Activated CD8-positive, alpha-beta memory T cell treated with anti-CD3 and anti-CD28 coated beads for 4 hours (primary cell): ENCODE measurements at places on chromosomes 13 and 19.

- DNase-seq, result no peak
These were observed 1.0 kb downstream of the CLPP start for GRCh38 chr19:6362351-6362801.

- DNase-seq, result no peak
These were observed 3.2 kb upstream of the LGALS13 start for GRCh38 chr19:39599116-39599515.

- no peak for DNase-seq
These were observed 4.6 kb downstream of the WDR62 start for GRCh38 chr19:36059180-36059910.

DNA sequence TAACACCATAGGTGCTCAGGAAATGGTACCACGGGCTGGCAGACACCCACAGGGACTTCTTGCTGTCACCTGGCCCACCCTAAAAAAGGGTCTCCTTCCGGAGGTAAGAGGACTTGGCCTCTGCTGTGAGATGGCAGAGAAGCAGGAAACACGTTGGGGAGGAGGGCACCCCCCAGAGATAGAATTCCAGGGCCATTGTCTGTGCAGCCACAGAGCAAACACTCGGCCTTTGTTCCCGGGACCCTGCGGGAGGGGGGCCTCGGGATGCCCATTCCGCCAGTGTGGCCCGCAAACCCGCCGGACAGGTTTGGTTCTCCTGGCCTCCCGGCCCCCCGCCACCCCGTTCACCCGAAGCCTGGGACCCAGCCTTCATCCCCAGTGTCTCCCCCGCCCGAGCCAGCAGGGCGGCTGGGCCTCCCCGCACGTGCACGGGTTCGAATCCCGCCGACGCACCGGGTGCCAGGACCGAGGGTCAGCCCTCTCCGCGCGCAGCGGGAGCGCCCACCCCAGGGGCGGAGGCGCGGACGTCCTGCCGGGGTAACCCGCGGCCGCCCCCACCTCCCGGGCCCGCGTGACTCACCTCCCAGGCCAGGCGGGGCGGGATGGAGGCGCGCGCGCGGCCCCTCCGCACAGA, 714 bp downstream of the PLPP2 start:
- no peak for DNase-seq

- no peak for DNase-seq
These were observed 90.0 kb downstream of the SLC7A1 start for GRCh38 chr13:29505511-29505910.

- peak; percentile 86 for DNase-seq
These were observed 4.9 kb downstream of the ADAMTSL5 start for GRCh38 chr19:1507763-1508506.

DNA sequence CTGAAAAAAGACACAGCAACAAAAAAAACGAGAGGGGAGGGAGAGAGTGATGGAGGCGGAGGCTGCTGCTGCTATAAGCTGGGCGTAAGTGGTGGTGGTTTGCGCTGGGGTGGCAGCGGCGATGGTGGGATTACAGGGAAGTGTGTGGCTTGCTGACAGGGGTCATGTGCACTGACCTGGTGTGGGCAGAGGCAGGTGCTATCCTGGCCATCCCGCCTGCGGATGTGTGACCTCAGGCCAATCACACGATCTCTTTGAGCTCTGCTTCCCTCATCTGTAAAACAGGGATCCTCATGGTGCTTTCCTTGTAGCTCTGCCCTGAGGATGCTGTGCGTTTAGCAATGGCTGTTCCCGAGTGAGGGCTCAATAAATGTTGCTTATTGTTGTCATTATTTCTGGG, 3.3 kb upstream of the ZNF580 start:
- DNase-seq, result no peak

DNA sequence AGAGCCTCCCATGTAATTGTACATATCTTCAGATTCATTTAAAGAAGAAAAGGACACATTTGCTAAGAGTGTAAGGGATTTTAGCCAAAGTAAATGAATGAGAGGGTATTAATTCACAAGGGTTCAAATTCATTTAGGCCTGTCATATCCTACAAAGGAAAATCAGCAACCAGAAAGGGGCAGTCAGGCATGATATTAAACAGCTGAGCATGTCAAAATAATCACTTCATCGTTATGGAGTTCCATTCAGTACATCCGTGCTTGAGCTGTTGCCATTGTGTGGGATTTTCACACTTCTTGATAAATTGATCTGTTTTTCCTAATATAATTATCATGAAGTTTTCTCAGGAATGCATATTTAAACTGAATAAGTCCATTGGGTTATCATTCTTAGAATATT, 567.1 kb downstream of the GPC5 start:
- DNase-seq, result no peak

- no peak for DNase-seq
These were observed 9.0 kb downstream of the GCDH start for GRCh38 chr19:12899891-12900518.

DNA sequence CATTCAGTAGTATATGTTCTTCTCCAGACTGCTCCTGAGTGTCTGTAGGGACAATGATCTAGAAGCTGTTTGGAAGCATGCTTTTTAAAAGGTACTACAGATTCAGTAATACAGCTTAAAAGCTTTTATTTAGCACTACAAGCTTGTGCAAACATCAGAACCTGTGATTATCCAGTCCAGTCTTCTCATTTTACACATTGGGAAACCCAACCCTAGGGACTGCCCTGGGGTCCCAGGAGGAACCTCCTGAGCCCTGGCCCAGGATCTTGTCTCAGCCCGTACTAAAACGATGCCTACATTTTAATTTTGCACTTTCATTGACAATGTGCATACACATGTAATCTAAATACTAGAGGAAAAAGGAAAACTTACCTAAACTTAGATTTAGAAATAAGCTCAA, 12.5 kb downstream of the DOCK9 start:
- no peak for DNase-seq

- no peak for DNase-seq
These were observed 20.8 kb downstream of the C13orf46 start for GRCh38 chr13:113952983-113953520.

- no peak for DNase-seq
These were observed 1.0 kb downstream of the EFNA2 start for GRCh38 chr19:1286487-1287353.

DNA sequence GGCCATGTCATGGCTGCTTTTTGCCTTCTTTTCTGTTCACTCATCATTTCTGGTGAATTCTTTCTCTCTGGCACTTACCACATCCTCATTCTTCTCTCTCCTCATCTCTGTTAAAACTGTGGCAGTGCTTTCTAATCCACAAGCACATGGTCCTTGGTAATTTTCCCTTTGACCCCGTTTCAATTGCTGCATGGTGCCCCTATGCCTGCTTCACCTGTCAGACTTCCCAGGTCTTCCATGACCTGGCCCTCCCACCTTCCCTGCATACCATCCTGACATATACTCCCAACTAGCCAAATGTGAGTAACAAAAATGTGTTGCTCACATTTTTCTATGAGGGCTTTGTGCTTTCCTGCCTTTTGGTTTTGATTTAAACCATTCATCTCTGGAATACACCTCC, 286.5 kb downstream of the MTUS2 start:
- DNase-seq, result no peak

DNA sequence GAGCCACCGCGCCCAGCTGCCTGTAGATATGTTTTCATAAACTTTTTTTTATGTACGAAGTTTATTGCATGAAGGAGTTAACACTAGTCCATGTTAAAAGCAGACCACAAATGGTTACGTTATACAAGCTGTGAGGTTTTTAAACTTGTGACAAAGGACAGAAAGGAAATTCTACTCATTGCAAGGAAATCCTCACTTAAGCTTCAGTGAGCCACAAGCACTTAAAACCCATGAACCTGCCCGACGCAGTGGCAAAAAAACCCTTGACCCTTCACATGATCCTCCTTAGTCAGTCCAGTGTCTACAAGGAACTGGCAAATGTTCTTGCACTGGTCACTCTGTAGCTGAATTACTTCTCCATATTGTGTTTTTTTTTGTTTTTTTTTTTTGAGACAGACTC, 4.2 kb downstream of the MPND start:
- no peak for DNase-seq

GRCh38 chr13:103130146-103130545, 63.9 kb upstream of the SLC10A2 start:
- no peak for DNase-seq

DNA sequence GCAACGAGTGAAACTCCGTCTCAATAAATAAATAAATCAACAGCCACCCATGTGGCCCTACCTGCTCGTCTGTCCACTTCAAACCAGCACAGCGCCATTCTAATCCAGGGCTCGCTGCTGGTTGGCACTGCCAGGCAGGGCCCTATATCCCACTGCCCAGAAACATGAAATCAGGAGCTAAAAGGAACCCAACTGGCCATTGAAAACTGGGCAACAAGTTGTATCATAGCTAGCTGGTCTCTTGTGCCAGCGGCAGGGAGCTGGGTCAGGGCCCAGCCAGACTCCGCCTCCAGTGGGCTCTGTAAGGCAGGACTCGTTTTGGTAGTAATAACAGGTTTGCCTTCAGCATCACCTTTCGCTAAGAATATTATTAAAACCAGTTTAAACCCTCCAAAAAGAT, 39.3 kb downstream of the GGACT start:
- DNase-seq, result no peak

DNA sequence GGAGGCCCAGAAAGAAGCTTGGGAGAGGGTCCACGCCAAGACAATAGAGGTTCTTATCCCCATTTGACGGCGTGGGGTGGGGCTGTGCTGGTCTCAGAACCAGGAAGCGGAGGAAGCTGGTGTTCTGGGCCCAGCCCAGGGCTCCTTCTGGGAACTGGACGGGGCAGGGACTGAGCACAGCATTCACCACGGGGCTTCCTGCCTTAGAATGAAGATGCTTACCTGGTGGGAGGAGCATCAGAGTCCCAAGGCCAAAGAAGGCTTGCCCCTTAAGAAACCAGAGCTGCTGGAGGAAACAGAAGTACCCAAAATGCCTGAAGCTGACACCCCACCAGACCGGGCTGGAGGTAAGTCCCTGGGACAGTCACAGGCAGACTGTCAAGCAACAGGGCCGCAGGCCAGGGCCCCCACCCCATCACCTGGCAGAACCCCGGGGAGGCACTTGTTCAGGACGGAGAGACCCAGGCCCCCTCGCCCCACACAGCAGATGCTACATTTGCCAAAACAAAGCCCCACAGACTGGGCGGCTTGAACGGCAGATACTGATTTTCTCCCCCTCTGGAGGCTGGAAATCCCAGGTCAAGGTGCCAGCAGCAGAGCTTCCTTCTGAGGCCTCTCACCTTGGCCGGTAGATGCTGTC, 17.8 kb upstream of the IGLON5 start:
- DNase-seq, result no peak
